Activated CD4-positive, alpha-beta T cell treated with anti-CD3 and anti-CD28 coated beads for 36 hours (primary cell): ENCODE measurements at places on chromosomes 2 and 18.

DNA sequence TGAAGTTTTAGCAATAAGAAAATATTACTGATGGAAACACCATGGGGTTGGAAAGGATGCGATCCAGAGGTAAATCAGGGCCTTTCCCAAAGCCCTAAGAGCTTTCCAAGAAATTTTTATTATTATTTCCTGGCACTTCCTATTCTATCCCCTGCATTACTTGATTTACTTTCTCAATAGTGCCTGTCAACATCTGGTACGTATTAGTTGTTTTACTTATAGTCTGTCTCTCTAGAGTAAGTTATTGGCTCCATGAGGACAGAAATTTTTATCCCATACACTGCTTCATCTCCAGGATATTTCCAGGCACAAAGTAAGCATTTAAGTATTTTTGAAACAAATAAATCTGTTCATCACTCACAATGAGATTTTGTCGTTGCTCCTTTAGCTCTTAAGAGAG lies 18.1 kb downstream of the PPP4R1 start:
- no peak for DNase-seq

DNA sequence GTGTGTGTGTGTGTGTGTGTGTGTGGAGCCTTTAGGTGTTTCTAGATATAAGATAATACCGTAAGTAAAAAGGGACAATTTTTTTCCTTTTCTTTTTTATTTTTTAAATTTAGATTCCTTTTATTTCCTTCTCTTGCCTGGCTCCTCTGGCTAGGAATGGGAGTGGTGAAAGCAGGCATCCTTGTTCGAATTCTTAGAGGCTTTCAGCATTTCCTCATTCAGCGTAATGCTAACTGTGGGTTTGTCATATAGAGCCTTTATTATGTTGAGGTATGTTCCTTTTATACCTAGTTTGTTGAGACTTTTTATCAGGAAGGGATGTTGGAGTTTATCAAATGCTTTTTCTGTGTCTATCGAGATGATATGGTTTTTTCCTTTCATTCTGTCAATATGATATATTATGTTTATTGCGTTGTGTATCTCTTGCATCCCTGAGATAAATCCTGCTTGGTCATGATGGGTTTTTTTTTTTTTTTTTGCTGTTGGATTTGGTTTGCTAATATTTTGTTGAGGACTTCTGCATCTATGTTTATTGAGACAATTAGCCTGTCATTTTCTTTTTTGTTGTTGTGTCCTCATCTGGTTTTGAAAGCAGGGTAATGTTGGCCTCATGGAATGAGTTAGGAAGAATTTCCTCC lies 120.2 kb downstream of the XRCC5 start:
- DNase-seq: no peak

GRCh38 chr2:139048017-139048416 lies 267.8 kb upstream of the NXPH2 start:
- DNase-seq: no peak

DNA sequence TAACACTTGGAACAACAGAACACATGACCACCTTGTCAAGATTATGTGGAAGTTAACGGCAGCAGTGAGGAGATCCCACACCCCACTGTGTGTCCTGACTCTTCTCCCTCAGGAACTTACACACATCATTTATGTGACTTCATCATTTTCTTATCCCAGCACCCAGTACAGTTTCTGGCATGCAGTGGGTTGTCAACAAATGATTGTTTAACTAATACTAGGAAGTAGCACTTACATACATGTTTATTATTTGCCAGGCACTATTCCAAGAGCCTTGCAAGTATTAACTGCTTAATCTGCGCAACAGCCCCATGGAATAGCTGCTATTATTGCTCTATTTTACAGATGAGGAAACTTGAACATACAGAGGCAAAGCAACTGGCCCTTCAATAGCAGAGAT lies 391.5 kb downstream of the TXNL1 start:
- DNase-seq: no peak

- no peak for DNase-seq
Observed at GRCh38 chr2:122055521-122055931, 300.1 kb downstream of the TSN start.

DNA sequence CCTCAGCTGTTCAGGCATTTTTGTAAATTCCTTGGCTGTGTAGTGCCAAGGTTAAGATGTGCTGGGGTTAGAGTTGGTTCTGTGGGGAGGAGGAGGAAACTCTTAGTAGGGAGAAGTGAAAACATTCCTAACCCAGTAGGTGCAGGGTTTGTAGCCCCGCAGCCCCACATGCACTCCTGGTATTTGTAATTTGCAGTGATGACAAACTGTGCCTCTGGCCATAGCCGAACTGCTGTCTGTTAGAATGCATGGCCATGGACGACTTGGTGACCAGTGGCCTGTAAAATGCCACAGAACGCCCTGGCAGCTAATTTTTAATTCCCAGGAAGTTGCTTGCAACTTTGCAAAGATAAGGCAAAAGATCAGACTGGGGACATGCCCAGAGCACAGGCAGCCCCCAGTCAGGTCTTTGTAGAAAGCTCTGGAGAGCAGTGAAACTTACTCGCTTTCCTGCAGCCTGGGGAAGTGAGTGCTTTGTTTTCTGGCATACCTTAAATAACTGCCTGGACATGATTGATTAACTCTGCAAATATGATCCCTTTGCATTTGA lies 38.4 kb downstream of the LYPD6B start:
- DNase-seq: no peak

- no peak for DNase-seq
Observed at GRCh38 chr2:7033136-7033960, 116.1 kb downstream of the RNF144A start.

GRCh38 chr2:152740743-152741328 lies 22.4 kb downstream of the ARL6IP6 start:
- DNase-seq: no peak

DNA sequence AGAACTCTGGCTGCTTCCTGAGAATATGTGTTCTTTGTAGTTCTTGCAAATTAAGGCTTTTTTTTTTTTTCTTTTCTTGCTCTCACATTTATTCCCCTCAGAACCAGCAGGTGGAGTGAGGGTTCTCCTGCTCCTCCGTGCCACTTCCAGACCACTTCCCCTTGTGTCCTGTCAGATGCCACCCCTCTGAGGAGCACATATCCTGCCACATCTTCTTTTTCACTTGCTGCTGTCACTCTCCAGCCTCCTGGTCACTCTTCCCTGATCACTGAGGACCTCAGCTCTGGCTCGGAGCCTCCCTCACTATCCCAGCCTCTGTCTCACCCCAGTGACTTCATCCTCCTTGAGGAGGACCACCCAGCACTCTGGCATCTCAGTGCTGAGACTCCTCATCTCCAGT lies 100.5 kb downstream of the TACR1 start:
- DNase-seq: peak; percentile 7

DNA sequence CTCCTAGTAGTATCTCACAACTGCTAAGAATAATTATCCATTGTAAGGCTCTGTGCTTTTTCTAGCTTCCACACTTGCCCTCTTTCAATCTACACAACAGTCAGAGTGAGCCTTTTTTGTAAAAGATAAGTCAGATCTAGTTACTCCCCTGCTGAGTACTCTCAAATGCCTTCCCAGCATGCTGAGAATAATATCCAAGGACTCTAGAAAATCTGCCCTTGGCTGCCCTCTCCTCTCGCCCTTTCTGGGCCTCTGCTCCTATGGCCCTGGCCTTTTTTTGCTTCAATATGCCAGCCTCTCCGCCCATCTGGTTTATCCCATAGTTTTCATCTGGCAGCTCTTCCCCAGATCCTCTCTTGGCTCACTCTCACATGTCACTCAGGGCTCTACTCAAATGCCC lies 455.9 kb upstream of the UBE2E3 start:
- no peak for DNase-seq

DNA sequence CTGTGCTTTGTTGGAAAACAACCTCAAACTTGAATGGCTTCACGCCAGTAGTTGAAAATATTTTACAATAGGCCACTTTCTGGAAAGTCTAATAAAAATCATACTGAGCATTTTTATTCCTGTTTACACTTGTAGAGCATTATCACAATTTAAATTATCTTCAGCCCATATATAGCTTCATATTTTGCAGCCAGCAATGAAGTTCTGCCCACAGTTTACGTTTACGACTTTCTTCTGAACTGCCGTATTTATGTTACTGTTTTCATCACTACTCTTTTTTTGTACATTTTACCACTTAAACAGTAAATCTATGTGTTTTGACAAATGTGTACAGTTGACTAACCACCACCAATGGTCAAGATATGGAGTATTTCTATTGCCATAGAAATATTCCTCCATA lies 86.2 kb downstream of the COPS8 start:
- no peak for DNase-seq

DNA sequence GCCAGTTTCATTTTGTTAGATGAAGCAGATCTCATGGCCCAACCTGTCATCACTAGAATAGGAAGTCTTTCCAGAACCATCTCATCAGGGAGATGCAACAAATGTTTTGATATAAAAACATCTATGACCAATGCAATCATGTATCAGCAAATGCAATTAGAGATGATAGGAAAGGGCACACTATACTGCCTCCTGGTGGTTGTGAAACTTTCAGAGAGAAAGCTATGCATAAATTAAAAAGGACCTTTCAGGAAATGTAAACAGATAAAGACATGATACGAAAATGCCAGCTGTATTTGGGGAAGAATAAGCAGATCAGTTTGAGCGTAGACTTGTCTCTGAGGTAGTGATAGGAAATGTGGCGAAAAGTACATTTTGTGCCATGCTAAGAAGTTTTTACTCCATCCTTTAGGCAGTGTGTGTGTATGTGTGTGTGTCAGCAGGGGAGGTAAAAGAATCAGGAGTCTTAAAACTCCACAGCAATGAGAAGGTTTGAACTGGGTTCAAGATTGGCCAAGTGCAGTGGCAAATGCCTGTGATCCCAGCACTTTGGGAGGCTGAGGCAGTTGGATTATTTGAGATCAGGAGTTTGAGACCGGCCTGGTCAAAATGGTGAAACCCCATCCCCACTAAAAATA lies 479.3 kb downstream of the CPS1 start:
- DNase-seq: no peak

GRCh38 chr2:156867201-156867600 lies 390.3 kb upstream of the GALNT5 start:
- no peak for DNase-seq

DNA sequence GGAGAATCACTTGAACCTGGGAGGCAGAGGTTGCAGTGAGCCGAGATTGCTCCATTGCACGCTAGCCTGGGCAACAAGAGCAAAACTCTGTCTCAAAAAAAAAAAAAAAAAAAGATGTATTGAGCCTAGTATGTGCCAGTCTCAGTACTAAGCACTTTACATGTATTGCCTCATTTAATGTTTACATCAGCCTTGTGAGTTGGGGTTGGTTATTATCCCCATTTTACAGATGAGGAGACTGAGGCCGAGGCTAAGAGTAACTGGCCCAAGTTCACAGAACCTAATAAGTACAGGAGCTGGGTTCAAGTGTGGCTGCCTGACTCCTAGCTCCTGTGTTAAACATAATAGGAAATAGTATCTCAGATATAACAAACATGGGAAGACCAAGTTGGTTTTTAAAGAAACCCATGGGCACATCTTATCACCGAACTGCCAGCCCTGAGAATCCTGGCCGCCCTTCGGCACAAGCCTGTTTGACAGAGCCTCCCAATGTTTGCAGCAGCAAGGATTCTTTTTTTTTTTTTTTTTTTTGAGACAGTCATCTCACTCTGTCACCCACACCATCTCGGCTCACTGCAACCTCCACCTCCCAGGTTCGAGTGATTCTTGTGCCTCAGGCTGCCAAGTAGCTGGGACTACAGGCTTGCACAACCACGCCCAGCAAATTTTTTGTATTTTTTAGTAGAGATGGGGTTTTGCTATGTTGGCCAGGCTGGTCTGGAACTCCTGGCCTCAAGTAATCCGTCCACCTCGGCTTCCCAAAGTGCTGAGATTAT lies 24.2 kb upstream of the GMPPA start:
- no peak for DNase-seq

- no peak for DNase-seq
Observed at GRCh38 chr2:189524746-189525145, 55.8 kb downstream of the SLC40A1 start.

DNA sequence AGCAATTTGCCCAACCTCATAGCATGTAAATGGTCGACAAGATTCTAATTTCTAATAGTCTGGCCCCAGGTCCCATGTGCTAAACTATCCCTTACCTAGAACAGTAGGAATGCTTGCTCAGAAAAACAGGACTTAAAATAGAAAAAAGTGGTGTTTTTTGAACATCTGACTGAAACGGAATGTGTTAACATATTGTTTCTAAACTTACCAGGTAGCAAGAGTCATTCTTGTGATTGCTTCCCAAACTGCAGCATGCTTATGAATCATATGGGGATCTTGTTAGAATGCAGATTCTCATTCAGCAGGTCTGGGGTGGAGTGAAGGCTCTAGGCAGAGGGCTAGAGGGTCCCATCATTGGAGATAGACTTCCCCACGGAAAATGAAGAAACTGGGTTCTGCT lies 5.8 kb upstream of the SLC20A1 start:
- no peak for DNase-seq

DNA sequence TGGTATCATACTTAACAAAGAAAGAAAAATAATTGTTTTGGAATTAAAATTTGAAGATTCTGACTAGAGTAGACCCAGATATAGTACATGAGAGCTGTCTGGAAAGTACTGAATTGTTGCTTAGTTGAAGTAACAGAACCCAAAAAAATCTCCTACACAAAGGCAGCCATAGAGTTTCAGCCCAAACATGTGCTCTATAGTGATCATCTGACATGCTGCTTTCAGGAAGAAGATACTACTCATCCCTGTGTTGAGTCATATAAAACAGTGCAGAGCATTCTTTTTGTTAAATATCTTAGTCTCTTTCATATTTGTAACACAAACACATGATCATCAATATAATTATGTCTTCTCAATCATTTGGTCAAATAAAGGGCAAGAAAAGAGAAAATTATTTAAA lies 84.8 kb upstream of the PTPRM start:
- DNase-seq: no peak

DNA sequence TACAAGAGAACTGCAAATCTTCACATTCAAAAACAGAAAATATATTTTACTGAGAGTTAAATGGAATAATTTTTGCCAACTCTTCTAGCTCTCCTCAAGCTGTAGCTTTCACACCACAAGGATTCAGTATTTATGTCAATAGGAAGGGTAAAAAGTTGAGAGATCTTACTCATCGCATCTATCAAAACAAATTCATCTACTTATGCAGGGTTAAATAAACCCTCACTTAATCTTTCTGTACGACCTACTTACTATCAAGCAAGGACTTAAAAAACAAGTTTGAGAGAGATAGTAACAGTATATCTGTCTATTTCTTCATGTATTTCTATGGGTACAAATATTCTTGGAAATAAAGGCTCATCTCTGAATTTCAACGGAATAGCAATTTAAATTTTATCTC lies 35.5 kb downstream of the SIGLEC15 start:
- no peak for DNase-seq
